ENCODE measurements at places on chromosomes 1 and 21.

DNA sequence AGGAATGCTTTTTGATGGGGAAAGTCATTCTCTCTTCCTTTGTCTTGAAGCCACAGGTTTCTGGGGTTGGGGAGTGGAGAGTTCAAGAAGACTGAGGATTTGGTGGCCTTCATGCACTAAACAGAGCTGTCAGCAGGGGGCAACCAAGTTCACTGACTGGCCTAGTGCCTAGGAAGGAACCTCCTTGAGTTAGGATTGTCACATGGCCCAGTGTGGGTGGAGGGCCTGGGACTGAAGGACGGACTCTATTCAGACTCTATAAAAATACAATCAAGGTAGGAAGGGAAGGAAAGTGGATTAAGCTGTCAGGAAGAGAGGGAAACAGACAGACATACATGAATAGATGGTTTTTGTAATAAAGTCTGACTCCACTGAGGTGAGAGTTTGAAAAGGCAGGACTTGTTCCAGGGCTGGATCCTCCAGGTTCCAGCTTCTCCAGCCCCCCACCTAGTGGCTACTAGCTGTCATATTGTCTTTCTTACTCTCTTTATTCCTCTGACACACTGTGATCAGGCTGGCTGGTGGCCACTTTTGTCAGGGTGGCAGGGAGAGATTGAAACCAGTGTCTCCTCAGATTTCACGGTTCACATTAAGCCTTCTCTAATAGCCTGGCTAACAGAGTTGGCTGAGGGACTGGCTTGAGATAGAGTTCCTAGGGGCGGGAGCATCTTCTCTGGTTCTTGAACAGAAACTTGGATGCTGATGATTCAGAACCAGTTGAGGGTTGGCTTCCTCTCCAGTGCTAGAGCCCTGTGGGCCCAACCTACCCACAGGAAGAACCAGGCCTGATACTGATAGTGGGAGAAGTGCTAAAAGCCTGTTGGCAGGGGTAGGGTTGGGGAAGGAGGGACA, 4.1 kb upstream of the SH3BGRL3 start:
- no peak for DNase-seq

GRCh38 chr1:217534566-217534965, 96.3 kb downstream of the GPATCH2 start:
- no peak for DNase-seq

DNA sequence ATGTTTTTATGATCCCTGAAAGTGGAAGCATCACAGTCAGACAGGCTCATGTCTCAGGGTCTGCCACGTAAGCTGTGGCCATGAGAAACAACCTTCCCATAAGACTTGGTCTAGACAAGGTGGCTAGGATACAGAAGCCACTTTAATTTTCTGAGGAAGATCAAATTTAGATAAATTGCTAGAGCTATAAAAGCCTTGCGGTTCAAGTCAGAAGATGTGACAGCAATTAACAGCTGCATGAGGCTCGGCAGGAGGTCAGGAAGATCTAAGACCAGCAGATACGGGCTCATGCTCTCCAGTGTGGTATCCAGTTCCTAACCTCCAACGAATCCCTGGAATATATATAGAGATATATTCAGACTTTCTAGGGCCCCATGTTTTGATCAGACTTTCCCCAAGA, 577.1 kb downstream of the PLPP3 start:
- no peak for DNase-seq

DNA sequence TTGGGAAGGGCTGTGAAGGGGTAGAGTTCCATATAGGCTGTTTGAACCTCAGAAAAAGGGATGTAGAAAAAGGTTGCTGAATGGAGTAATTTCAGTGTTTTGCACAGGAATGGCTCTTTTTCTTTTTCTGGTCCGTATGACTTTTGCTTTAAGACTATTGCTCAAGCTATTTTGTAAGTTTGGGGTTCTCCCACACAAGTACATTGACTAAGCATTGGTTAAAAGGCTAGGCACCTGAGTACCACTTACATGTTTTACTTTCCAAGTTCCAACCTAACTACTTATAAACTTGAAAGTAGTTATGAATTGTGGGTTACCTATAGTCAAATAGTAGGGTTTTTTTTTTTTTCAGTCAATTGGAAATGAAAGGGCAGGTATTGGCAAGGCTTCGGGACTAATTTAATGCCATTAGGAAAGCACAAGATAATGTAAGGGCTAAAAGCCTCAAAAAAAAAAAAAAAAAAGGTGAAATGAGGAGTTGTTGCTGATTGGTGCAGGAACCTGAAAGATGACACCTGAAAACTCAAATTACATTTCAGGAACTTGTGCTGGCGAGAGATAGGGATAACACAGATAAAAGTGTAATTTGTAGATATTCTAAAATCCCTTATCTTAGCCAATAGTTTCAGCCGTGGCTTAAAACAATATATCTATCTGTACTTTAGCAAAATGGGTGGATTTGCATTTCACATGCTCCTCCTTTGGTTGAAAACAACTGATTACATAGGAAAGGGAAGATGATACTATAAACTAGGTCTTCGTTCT, 209.5 kb downstream of the RPS6KC1 start:
- no peak for DNase-seq

GRCh38 chr1:8667869-8668594, 149.4 kb downstream of the RERE start:
- no peak for DNase-seq

GRCh38 chr1:906600-907420, 16.9 kb upstream of the SAMD11 start:
- no peak for DNase-seq
